Cortex of kidney (tissue), 1 donor: ENCODE measurements at places on chromosomes 6 and 20.

DNA sequence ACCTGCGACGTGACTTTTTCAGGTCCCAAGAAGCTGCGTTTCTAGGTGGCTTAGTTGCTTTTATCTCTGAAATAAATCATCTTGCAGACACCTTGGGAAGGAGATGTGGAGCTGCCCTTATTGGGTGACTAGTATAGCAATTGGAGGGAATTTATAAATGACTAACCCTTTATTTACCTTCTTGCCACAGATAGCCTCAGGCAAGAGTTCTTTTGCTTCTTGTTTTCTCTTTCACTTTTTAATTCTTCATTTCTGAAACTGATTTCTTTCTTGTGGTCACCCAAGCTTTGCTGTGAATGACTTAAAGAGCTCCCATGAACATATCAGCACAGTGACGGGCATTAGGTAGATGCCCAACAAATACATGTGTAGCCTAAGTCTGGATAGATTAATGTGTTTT is 3.0 kb downstream of the ADGRF4 start:
- DNase-seq: no peak

DNA sequence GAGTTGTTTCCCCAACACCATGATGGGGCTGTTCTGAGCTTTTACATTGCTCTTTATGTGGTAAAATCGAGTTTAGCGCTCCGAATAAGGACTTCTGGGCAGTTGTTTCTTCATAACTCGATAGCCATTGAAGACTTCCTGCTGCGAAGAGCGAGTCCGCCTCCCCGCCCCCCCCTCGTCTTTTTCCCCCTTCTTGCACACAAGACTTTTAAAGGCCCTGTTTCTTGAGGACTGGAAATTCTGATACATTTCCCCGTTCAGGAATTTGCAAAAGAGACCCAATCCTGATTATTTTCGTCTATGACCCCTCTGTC is 1.5 kb upstream of the CITED2 start:
- DNase-seq: no peak

GRCh38 chr6:21608601-21609000 is 15.1 kb downstream of the SOX4 start:
- no peak for DNase-seq

DNA sequence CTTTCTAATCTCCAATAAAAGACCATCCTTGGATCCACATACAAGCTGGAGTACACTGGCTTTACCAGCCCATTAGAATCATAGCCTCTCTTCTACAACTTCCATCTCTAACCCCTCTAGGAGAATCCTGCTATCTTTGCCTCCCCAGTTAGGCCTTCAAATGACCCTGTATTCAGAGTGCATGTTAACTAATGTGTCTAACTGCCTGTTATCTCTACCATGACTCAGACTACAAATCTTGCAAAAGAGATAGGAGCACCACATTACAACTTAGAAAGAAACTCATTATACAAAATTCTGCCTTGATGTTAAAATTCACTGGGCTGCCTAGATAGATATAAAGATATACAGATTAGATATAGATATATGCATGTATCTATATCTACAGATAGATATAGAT is 28.2 kb downstream of the GPR63 start:
- DNase-seq: no peak

DNA sequence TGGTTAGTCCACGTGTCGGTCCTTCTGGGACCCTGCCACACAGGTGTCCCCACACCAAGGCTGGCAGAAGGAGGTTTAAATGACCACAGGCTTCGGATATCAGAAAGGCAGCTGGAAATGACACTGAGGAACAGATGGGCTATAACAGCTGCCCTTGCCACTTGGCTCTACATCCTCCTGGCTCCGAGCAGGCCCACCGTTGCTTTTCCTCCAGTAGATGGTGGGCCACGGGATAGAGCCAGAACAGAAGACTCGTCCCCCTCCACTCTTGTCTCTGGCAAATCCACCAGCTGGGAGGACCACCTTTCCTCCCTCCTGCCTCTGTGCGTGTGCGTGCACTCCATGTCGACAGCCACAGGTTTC is 17.6 kb downstream of the WRNIP1 start:
- DNase-seq: no peak

DNA sequence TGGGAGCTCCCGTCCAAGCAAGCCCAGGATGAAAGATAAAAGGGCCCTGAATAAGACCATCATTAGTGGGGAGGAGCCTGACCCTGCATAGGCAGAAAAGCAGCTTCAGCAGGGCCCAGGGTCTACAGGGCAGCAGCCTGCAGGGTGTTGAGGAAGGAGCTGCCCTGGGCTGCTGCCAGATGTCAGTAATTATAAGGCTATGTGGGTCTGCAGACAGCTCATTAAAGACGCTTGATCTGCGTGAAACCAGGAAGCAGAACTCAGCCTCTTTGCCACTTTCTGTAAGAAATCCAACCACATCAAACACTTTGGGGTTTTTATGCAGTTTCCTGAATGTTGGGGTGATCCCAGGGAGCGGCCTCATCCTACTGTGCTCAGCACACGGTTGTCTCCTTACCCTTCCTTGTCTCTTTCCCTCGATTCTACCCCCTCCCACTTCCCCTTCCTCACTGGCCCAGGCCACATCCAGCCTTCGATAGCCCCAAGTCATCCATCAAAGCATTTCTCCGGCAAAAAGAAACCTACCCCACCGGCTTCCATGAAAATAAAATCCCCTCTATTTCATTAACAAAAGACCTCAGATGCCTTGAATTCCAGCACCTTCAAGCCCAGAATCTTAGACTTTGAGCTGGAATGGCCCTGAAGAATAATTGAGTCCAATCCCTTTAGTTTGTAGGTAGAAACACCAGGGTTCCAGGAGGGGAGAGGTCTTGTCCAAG is 1.0 kb upstream of the TGM6 start:
- no peak for DNase-seq

- no peak for DNase-seq
Observed at GRCh38 chr6:30493643-30494250, 4.4 kb downstream of the HLA-E start.

- DNase-seq: no peak
Observed at GRCh38 chr6:13360671-13361540, 32.6 kb upstream of the TBC1D7 start.

GRCh38 chr6:147287869-147288271 is 83.7 kb downstream of the STXBP5 start:
- DNase-seq: no peak

- no peak for DNase-seq
Observed at GRCh38 chr6:135311446-135312200, 130.5 kb downstream of the MYB start.

GRCh38 chr6:142907544-142907943 is 37.4 kb downstream of the HIVEP2 start:
- DNase-seq: no peak

GRCh38 chr6:106913111-106913510 is 61.4 kb downstream of the CD24 start:
- DNase-seq: no peak

GRCh38 chr20:47466704-47467459 is 34.8 kb upstream of the NCOA3 start:
- DNase-seq: no peak

- DNase-seq: no peak
Observed at GRCh38 chr20:63748934-63749270, 9.3 kb downstream of the SLC2A4RG start.

GRCh38 chr6:11770546-11771466 is 7.8 kb downstream of the ADTRP start:
- DNase-seq: no peak

- no peak for DNase-seq
Observed at GRCh38 chr20:57651881-57652605, 31.8 kb upstream of the ZBP1 start.

- no peak for DNase-seq
Observed at GRCh38 chr20:13276945-13277541, 56.0 kb downstream of the ISM1 start.

GRCh38 chr6:33854572-33855030 is 50.8 kb upstream of the MLN start:
- no peak for DNase-seq
